ENCODE measurements at places on chromosomes 7 and 10.

GRCh38 chr7:116284390-116284789, 74.1 kb downstream of the TES start:
- no peak for DNase-seq

DNA sequence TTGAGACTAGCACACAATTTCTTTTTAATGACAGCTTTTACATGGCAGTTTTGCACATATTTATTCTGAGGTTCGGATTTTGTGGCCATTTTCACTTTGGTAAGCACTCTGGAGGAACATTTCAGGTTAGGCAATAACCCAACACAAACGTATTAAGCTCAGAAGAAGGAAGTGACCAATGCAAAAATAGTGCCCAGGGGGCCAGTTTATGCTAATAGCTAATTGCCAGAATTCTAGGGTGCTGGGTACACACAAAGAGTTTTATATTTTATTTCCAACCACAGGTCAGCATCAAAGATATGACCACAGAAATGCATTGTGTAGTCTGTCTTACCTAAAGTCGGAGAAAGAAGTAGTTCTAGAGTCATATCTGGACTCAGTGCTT, 8.4 kb upstream of the AGR2 start:
- DNase-seq, result no peak

DNA sequence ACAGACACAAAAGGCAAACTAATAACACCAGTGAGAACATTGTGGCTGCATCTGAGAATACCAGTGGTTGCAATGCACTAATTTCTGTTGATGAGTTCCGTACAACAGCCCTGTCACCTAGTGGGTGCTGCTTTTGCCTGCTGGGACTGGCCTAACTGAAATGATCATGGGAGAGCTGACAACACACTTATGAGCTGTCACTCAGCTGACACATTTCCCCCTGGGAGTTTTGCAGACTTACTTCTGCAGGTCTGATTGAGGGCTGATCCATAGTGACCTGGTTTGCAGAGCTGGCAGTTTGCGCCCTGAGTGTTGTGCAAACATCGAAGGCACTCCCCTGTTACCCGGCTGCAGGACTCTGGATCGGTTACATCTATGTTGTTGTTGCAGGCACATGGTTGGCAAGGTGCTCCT, 60.6 kb upstream of the LAMB1 start:
- DNase-seq, result no peak

GRCh38 chr10:110918643-110919348, at the start of gene BBIP1:
TSS of gene BBIP1 (minus strand) at chr10:110919180. CDS start at chr10:110918157, 1,023 bp downstream.
- DNase-seq, result no peak

- no peak for DNase-seq
Measured at GRCh38 chr7:50358041-50358705, 53.7 kb downstream of the IKZF1 start.

GRCh38 chr7:30421647-30422196, 56.9 kb downstream of the NOD1 start:
- DNase-seq, result no peak

DNA sequence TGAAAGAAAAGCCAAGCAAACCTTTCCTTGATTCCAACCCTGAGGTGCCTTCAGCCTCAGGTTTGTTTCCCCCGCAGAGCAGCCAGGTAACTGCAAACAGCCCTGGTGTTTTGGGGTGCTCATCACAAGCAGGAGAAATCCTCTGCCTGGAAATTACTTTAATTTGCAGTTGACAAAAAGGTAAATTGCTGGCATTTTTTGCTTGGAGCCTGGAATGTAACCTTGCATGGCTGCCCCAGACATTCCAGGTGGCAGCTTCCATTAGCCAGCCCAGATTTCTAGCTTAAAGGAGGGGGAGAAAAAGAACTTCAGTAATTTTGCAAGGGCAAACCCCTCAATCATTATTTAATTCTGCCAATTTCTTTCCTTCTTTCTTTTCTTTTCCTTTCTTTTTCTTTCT, 194.4 kb downstream of the MYOF start:
- no peak for DNase-seq
